Tracheal epithelial cell (primary cell): ENCODE measurements at places on chromosomes 6 and 20. TPM values are rescaled to one million over a fixed set of nuclear protein-coding genes. Genes with fewer than 3 reads are reported as not detected.

Gene TBC1D32
- total RNA-seq = 7.5 and 8.3 TPM in 2 replicates

Gene FILIP1
- total RNA-seq = under 0.01 TPM in 2 replicates

Gene TRIM31
- total RNA-seq = 0.21 TPM in 1 of 2 replicates, not detected in the other

Gene BNIP5
- 0.24 TPM in 1 of 2 replicates, not detected in the other for total RNA-seq

Gene CDS2
- total RNA-seq = 21.2 and 21.7 TPM in 2 replicates

Gene CABLES2
- total RNA-seq = 0.24 and 0.85 TPM in 2 replicates

Gene HCK
- total RNA-seq = not detected in 2 replicates

Gene ZC2HC1B
- total RNA-seq = not detected in 2 replicates

Gene WFDC5
- 2.4 TPM in 1 of 2 replicates, not detected in the other for total RNA-seq

Gene ECT2L
- total RNA-seq = under 0.01 and 0.21 TPM in 2 replicates

Gene RPS6KA2
- 23.9 and 26.2 TPM in 2 replicates for total RNA-seq

Gene POU5F1
- total RNA-seq = 0.21 and 1.2 TPM in 2 replicates

Gene PLEKHG1
- total RNA-seq = 9.9 and 14.9 TPM in 2 replicates

Gene CDSN
- 0.24 TPM in 1 of 2 replicates, not detected in the other for total RNA-seq

Gene SLC22A23
- 25.1 and 28.8 TPM in 2 replicates for total RNA-seq

Gene CRYBG1
- total RNA-seq = 46.5 and 81.6 TPM in 2 replicates

Gene FAM83D
- 3.6 TPM in 2 replicates for total RNA-seq

Gene MBOAT1
- total RNA-seq = 5.5 and 6.2 TPM in 2 replicates

Gene FAM83C
- under 0.01 TPM in 2 replicates for total RNA-seq
